ENCODE measurements at places on chromosomes 2 and 18.

GRCh38 chr2:175259164-175259563, 77.7 kb upstream of the ATP5MC3 start:
- no peak for DNase-seq

- no peak for DNase-seq
Observed at GRCh38 chr2:158357699-158358098, 98.9 kb downstream of the CCDC148 start.

- no peak for DNase-seq
Observed at GRCh38 chr2:219099329-219099728, 38.6 kb upstream of the IHH start.

DNA sequence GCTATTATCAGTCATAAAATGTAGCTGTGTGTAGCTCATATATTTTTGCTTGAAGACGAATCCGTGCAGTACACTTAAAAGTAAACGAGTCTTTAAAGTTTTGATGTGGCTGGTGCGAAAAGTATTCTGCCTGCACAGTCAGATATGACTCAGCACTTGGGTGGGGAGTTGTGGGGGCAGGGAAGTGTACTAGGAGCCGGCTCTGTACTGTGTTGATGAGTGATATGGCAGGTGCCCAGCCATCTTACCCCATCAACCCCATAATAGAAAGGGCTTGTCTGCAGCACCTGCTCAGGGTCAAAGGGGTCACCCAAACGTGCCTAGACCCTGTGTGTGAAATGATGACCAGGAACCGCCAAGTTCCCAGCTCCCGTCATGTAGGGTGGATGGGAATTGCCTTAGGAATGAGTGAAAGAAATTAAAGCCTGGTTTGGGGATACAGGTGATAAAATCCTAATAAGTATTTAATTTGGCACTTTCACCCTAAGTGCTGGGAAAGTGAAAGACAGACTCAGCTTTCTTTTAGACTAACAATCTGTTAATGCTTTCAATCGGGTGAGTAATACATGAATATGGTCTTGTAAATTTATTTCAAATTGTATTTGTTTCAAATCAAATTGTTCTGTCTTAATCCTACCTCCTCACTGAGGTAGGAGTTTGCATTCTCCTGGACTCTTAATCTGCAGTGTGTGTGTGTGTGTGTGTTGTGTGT, 48.0 kb downstream of the BCL2L11 start:
- peak; percentile 21 for DNase-seq

DNA sequence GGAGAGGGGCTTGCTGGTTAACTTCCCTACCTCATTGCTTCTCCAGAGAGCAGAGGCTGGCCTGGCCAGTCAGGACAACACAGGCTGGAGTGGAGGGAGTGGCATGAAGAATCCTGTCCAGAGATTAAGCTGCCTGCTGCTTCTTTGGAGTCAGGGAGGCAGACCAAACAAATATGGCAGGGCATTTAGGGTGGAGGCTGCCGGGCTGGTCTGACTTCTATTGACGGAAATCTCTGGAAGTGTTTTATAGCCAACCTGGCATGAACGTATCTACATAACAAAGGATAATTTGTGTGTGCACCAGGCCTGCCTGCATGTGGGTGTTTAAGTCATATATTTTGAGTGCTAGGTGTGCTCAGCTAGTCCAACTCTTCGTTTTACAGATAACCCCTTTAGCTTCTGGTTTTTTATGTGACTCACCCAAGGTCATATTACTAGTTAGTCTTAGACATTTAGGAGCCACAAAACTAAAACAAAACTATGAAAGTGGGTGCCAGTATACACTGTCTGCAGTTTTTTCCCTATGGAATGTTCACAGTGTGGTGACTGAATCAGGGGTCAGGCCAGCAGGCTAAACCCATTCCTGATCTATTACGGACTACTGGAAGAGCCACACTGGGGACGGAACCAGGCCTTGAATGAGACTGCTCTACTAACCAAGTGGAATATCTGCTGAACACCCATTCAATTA, 5.5 kb downstream of the NPC1 start:
- no peak for DNase-seq

GRCh38 chr18:49161627-49162026, 210.9 kb upstream of the SMAD7 start:
- no peak for DNase-seq
